ENCODE measurements at places on chromosomes 4 and X.

DNA sequence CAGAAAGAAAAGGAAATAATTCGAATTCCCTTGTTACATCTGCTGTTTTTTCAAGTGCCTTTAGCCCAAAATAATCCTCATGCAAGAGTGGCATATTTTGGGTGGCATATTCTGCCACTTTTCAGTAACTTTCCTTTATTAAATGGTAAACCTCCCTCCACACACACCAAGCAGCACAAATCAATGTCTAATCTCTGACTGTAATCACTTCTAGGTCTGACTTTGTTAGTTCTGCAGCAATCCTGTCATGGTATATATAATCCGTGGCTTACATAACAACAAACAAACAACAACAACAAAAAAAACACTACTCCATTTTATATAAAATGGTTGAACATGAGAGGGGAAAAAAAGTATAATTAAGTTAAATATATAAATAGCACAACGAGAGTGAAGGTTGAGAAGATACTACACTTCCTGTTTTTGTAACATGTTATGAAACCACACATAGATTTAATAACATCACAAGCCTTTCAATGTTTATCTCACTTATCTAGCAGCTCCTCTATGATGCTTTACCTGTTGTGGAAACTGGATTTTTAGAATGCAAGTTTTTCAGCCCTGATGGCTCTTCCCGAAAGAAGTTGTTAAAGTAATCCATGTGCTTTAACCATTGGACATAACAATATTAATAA is 715.4 kb downstream of the GRXCR1 start:
- no peaks in the 10 kb centered on the region for H3K4me1 ChIP-seq
- H3K27ac ChIP-seq, result peak overlapping the region; percentile 62
- H3K4me3 ChIP-seq, result no peak overlapping the region
- DNase-seq, result no peak

GRCh38 chrX:107713543-107714205 is 61.9 kb downstream of the TSC22D3 start:
- DNase-seq, result peak; percentile 71
- peak overlapping the region; percentile 72 for H3K4me3 ChIP-seq
- H3K27ac ChIP-seq, result peak overlapping the region; percentile 96
- H3K27me3 ChIP-seq, result no peaks in the 10 kb centered on the region
- peaks cover 14% of the 10 kb centered on the region for H3K4me1 ChIP-seq

- H3K4me3 ChIP-seq, result no peak overlapping the region
- no peaks in the 10 kb centered on the region for H3K4me1 ChIP-seq
- H3K27me3 ChIP-seq, result no peaks in the 10 kb centered on the region
- no peak overlapping the region for H3K27ac ChIP-seq
- H3K36me3 ChIP-seq, result no peaks in the 10 kb centered on the region
Observed at GRCh38 chr4:48334236-48334635, 7.1 kb upstream of the SLAIN2 start.

DNA sequence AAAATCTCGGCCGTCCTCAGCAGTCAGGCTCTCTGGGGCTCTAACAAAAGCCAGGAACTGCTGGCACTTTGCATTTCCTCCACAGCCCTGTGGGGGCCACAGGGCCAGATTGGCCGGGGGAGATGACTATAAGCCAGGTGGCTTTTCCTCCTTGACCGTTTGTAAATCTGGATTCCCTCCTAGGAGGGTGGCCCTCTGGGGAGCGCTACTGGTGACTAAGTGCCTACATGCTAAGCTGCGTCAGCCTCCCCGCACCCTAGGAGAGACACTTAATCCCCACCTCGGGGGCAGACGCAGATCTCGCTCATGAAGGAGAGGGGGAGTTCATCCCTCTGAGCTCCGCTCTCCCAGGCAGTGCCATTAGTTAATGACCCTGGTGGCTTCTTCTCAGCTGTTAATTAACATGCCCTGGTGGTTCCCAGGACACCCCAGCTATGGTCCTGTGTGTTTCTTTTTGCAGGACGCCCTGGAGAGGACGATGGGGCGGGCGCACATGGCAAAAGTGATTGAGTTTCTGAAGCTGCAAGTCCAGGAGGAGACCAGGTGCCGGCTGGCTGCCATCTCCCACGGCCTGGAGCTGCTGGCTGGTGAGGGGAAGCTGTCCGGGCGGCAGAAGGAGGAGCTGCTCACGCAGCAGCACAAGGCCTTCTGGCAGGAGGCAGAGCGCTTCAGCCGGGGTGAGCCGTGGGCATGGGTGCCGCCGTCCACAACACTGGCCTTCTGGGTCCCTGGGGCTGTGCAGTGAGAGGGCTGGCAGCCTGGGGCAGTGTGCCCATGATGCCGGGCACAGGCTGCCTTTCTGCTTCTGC is 41.6 kb downstream of the EVC start:
- H3K36me3 ChIP-seq, result no peaks in the 10 kb centered on the region
- H3K27me3 ChIP-seq, result no peaks in the 10 kb centered on the region
- H3K4me3 ChIP-seq, result no peak overlapping the region
- no peak for DNase-seq

DNA sequence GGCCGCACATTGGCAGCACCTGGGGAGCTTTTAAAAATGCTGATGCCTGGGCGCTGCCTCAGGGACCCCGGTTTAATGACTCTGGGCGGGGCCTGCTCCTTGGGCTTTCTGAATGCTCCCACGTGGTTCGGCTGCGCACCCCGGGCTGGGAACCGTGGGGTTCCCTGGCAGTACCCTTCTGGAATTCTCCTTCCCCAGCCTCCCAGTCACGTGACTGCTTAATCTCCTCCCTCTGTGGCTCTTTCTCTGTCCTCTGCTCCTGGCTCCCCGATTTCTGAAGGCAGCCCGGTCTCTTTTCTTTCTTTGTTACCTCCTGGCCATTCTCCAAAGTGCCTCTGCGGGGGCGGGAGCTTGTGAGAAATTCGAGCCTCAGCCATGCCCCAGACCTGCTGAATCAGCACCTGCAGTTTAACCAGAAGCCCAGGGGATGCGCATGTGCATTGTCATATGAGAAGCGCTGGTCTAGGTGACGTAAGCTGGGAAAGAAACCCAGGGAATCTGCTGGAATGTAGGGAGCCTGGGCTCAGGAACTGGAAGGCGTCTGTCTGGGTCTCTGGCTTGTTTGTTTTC is 16.6 kb downstream of the CLCN4 start:
- H3K27me3 ChIP-seq, result no peaks in the 10 kb centered on the region
- no peak overlapping the region for H3K4me3 ChIP-seq
- H3K36me3 ChIP-seq, result no peaks in the 10 kb centered on the region
- no peaks in the 10 kb centered on the region for H3K4me1 ChIP-seq
- peak overlapping the region; percentile 7 for H3K27ac ChIP-seq

DNA sequence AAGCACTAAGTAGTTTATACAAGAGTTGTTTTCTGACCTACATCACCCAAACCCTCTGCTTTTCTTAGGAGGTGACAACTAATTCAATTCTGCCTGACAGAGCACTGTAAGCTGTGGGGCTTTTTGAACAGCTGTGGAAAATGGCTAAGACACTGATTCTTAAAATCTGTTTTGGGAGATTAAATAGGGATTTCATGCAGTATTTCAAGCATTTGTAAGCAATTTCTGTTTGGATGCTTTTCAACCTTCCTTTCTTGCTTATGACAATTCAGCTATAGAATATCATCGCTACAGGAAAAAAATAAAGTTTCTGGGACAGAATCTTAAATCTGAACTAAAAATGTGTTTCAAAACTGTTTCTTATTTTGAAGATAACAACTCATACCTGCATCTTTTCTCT is 459.5 kb downstream of the RAPGEF2 start:
- no peak overlapping the region for H3K27ac ChIP-seq
- H3K4me3 ChIP-seq, result no peak overlapping the region
- no peaks in the 10 kb centered on the region for H3K36me3 ChIP-seq

DNA sequence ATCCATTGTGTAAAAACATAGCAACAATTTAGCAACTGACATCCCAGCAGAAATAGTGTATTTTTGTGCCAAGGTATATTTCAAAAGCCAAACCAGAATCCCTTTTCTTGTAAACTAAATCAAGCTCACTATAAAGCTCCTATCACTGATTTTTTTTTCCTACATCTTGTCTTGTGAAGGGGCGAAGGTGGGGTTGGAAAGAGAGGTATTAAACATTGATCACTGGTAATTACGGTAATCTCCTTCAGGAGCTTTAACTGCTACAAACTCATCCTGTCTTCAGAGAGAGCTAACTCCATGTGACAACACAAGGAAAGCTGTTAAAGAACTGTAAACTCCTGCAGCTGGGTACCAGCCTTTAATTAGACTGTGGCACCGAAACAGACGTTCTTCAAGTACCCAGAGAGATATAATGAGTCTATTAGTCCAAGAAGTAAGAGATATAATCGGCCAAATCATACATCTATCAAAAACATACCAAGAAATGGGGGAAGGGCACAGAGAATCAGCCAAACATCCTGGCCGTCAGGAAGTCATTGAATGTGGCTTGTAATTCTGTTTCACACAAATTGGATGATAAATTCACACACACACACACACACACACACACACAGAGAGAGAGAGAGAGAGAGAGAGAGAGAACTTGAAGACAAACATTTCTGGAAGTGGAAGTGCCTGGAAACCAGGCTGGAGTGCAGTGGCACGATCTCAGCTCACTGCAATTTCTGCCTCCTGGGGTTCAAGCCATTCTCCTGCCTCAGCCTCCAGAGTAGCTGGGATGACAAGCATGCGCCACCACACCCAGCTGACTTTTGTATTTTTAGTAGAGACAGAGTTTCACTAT is 111.9 kb upstream of the PPARGC1A start:
- no peak overlapping the region for H3K4me3 ChIP-seq
- no peaks in the 10 kb centered on the region for H3K27me3 ChIP-seq
- no peak overlapping the region for H3K27ac ChIP-seq

DNA sequence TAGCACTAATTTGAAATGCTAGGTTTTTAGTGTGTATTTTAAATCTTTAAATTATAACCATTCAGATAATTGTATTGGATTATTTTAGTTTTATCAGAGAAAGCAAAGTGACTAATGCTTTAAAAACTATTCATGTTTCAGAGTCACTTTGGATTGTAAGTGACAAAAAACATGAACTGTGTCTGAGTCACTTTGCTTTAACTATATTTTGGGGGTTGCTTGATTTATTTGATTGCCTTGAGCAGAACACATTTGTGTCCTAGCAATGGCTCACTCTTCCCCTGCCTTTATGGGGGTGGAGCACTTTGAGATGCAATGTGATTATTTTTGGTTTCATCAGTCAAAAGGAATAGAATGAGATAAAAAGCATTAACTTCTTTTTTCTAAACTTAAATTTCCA is 188.4 kb upstream of the ARX start:
- no peaks in the 10 kb centered on the region for H3K4me1 ChIP-seq
- no peak overlapping the region for H3K4me3 ChIP-seq
- H3K27me3 ChIP-seq, result no peaks in the 10 kb centered on the region
- H3K36me3 ChIP-seq, result no peaks in the 10 kb centered on the region

GRCh38 chr4:146165840-146166239 is 9.7 kb upstream of the LSM6 start:
- H3K4me1 ChIP-seq, result no peaks in the 10 kb centered on the region
- H3K36me3 ChIP-seq, result no peaks in the 10 kb centered on the region
- no peak overlapping the region for H3K27ac ChIP-seq
- H3K4me3 ChIP-seq, result no peak overlapping the region

DNA sequence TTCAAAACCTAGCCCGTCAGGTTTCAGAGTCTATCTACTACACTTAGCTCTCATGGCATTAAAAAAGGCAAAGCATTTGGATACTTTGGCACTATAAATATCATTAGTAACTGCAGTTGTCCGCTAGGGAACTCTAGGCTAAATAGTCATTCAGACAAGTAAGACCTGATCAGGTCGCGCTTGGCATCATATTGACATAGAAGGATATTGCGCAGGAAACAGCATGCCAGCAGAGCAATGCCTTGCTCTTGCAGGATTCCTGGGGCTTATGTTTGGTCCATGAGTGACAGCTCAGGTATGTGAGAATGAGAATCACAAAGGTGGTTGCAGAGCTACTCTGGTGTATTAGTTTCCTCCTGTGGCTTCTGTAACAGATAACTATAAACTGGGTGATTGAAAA is 62.7 kb downstream of the KDM6A start:
- DNase-seq, result no peak
- H3K27me3 ChIP-seq, result no peaks in the 10 kb centered on the region
- peaks cover 10% of the 10 kb centered on the region for H3K4me1 ChIP-seq
- no peak overlapping the region for H3K27ac ChIP-seq
- H3K36me3 ChIP-seq, result no peaks in the 10 kb centered on the region

DNA sequence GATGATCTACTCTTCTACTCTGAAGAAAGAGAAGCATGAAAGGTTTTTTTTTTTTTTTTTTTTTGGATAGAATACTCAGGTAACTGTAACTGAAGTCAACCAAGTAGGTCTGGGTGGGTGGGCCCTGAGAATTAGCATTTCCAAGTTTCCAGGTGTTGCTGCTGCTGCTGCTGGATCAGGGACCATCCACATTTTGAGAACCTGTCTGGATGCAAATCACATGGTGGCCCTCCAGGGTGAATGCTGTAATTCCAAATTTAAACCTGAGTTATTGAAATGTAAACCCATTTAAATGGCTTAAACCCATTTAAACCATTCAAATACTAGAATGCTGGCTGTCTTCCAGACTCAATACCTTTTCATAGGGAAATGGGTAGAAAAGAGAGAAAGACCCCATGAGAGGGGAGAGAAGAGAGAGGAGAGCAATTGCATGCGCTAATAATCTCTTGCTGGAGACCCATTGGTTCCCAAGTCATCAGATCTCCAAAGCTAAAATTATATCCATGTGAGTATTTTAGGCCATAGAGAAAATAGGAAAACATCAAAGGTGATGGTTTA is 17.6 kb downstream of the SUPT20HL1 start:
- H3K4me3 ChIP-seq, result no peak overlapping the region
- H3K27me3 ChIP-seq, result peaks cover 5% of the 10 kb centered on the region
- no peaks in the 10 kb centered on the region for H3K36me3 ChIP-seq
- H3K4me1 ChIP-seq, result no peaks in the 10 kb centered on the region
- H3K27ac ChIP-seq, result no peak overlapping the region

DNA sequence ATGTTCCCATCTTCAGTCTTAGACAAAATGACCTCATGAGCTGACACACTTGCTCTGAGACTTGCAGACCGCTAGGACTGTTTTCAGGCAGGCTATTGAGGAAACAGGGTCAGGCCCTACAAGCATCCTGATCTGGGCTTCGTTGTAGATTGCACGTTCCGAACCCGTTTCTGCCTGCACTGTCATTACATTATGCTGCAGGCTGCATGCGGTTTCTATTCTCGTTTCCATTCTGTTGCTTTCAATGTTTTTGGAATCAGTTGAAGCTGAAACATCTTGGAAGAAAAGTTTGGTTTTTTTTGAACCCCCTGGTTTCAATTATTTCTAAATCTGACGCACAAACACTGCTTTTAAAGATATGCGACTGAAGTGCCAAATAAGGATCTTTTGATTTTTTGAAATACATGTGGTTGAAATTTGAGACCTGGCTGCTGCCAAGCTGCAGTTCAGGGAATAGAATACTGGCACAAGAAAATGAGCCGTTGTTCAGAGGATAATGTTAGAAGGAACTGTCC is 716.1 kb upstream of the INTU start:
- H3K4me1 ChIP-seq, result no peaks in the 10 kb centered on the region
- no peaks in the 10 kb centered on the region for H3K36me3 ChIP-seq
- no peak overlapping the region for H3K27ac ChIP-seq

DNA sequence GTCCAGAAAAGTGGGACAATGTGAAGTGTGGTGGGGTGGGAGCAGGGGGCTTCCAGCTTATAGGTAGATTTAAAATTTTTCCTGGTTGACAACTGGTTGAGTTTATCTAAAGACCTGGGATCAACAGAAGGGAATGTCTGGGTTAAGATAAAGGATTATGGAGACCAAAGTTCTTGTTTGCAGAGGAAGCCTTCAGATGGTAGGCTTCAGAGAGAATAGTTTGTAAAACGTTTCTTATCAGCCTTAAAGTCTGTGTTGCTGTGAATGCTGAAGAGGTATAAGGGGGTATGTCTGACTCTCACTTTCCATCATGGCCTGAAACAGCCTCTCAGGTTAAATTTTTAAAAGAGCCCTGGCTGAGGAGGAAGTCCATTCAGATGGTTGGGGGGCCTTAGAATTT is 20.5 kb downstream of the MGST2 start:
- no peaks in the 10 kb centered on the region for H3K27me3 ChIP-seq
- peaks cover 5% of the 10 kb centered on the region for H3K36me3 ChIP-seq
- no peak overlapping the region for H3K27ac ChIP-seq

Measured in spleen (tissue), 13 donors.